ENCODE measurements at places on chromosomes 4 and X. TPM values are rescaled to one million over a fixed set of nuclear protein-coding genes. Genes with fewer than 3 reads are reported as not detected.

DNA sequence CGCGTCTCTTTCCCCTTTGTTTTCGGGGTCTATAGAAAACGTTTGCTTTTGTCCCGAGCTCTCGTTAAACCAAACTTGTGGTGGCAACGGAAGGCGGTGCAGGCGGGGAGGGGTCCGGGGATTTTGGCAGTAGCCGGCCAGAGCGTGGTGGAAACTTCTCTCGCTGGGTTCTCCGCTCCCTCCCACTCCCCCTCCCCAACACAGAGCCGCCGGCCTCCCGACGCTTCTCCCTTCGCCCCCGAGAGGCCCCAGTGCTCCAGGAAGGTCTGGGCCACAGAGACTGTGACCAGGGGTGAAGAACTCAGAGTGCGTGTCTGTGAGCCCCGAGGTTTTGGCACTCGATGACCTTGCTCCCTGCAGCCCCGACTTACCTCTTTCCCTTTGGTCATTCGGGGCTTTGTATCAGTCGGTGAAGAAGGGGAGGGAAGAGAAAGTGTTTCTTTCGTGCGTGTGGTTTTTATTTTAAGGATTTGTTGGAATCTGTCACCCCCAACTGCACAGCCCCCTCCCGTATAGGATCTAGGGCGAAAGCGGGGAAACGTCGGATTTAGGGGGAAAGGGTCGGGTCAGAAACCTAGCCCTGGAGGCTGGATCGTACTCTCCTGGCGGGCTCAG lies 9.0 kb upstream of the BCOR start:
- peaks cover 64% of the 10 kb centered on the region for H3K27me3 ChIP-seq
- H3K27ac ChIP-seq, result no peak overlapping the region
- no peaks in the 10 kb centered on the region for H3K36me3 ChIP-seq
- H3K4me3 ChIP-seq, result peak overlapping the region; percentile 73
- peaks cover 37% of the 10 kb centered on the region for H3K4me1 ChIP-seq

- no peak overlapping the region for H3K4me3 ChIP-seq
- peak; percentile 26 for DNase-seq
- no peaks in the 10 kb centered on the region for H3K4me1 ChIP-seq
- H3K27ac ChIP-seq, result no peak overlapping the region
These were observed 223.6 kb downstream of the RBMX2 start for GRCh38 chrX:130625386-130625785.

GRCh38 chr4:136838607-136839006 lies 693.7 kb downstream of the PCDH18 start:
- no peaks in the 10 kb centered on the region for H3K36me3 ChIP-seq
- H3K4me1 ChIP-seq, result no peaks in the 10 kb centered on the region
- DNase-seq, result no peak
- no peak overlapping the region for H3K4me3 ChIP-seq

GRCh38 chrX:2848871-2849301 lies 20.2 kb downstream of the GYG2 start:
- no peak for DNase-seq
- H3K4me3 ChIP-seq, result no peak overlapping the region
- no peaks in the 10 kb centered on the region for H3K27me3 ChIP-seq
- H3K36me3 ChIP-seq, result peaks cover 5% of the 10 kb centered on the region

- no peak overlapping the region for H3K4me3 ChIP-seq
- no peak for DNase-seq
These were observed 20.5 kb downstream of the ARSJ start for GRCh38 chr4:113958766-113959538.

- DNase-seq, result peak; percentile 2
- H3K4me3 ChIP-seq, result peak overlapping the region; percentile 86
- peak overlapping the region; percentile 96 for H3K27ac ChIP-seq
These were observed 541 bp downstream of the AIMP1 start for GRCh38 chr4:106316773-106317409.

GRCh38 chrX:131288738-131289511 lies at the start of gene IGSF1:
IGSF1 (minus strand) TSS chrX:131289306; CDS start chrX:131286674, 2,632 bp downstream.
- H3K4me3 ChIP-seq, result peak within 1 kb of the TSS; percentile 59
- peak; percentile 74 for DNase-seq
- no peaks in the 10 kb centered on the region for H3K36me3 ChIP-seq
- H3K4me1 ChIP-seq, result no peaks in the 10 kb centered on the region
- H3K27ac ChIP-seq, result no peak within 1 kb of the TSS

IL1RAPL1 gene
- total RNA-seq, result 10.7 TPM

SCFD2 gene
- 4.4 TPM for total RNA-seq

DNA sequence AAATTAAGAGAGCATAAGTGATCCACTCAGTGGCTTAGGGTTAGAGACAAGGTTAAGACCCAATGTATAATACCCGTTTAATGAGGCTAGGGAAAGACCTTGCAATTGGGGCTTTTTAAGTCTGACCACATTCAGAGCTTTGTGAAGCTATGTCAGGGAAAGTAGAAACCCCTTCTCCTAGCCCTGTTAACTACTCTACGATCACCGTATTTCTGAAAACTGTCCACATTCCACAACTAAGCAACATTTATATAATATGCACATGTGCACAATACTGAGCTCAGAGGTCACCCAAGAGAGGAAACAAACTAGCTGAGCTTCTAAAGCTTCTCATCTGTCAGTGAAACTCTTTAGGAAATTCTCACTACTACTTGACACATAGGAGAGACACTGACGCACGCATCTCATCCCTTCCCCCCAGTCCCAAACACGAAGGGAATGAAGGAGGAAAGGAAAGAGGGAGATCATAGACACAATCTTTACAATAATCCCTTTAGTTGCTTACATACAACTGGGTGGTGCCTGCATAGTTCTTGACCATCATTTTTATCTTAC lies 56.2 kb downstream of the METTL14 start:
- H3K27ac ChIP-seq, result no peak overlapping the region
- no peak for DNase-seq
- H3K36me3 ChIP-seq, result no peaks in the 10 kb centered on the region
- H3K4me3 ChIP-seq, result no peak overlapping the region
- H3K4me1 ChIP-seq, result no peaks in the 10 kb centered on the region
- H3K27me3 ChIP-seq, result no peaks in the 10 kb centered on the region

DNA sequence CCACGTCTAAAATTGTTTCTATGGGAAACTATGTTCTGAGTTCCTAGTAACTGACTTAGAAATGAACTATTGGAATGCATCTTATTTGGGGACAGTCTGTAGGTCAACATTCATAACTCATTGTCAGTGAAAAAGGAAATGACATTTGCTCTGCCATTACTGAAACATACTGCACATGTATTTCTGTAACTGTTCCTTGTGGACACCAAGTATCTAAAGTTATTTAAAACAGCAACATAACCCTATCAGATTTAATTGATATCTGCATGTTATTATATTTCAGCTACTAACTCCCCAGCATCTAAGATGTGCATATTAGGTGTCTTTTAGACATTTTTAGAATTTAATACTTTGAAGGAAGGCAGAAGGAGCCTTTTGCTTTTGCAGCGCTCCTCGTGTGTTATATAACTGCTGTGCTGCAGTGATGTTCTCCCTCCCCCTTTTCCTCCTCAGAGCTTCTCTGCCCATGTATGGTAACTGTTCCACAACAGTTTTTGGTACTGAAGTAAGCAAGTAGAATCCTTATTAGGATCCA lies 37.2 kb upstream of the TMEM131L start:
- no peaks in the 10 kb centered on the region for H3K36me3 ChIP-seq
- H3K4me1 ChIP-seq, result no peaks in the 10 kb centered on the region
- H3K27me3 ChIP-seq, result no peaks in the 10 kb centered on the region
- H3K27ac ChIP-seq, result no peak overlapping the region
- no peak for DNase-seq
- no peak overlapping the region for H3K4me3 ChIP-seq

YY2 gene
- total RNA-seq, result 0.56 TPM

- no peaks in the 10 kb centered on the region for H3K36me3 ChIP-seq
- H3K4me1 ChIP-seq, result peaks cover 10% of the 10 kb centered on the region
- H3K27ac ChIP-seq, result no peak overlapping the region
- DNase-seq, result no peak
These were observed 2.6 kb downstream of the CTBP1 start for GRCh38 chr4:1246111-1246881.

DNA sequence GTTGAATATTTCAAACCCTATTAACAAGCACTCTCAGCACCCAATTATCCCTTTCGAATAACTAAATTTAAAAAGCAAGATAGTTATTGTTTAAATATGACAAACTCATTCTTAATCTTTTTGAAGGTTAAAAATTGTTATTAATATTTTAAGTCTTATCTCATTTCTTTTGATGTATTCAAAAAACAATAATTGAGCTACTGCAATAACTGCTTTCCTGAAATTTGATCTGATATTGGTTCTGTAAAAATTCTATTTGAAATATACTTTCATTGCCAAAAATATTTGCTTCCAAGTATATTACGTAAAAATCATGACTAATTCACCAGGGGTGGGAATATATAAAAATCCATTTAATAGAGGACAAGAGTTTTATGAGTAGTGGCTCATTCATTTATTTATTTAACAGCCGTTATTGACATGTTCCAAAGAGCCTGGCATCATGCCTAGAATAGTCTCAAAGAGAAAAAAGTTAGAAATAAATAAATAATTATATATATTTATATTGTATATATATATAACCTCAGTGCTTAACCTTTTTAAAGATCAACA lies 34.4 kb downstream of the GLRA3 start:
- H3K27me3 ChIP-seq, result no peaks in the 10 kb centered on the region
- H3K36me3 ChIP-seq, result no peaks in the 10 kb centered on the region
- H3K4me1 ChIP-seq, result no peaks in the 10 kb centered on the region
- no peak overlapping the region for H3K4me3 ChIP-seq
- H3K27ac ChIP-seq, result no peak overlapping the region

DNA sequence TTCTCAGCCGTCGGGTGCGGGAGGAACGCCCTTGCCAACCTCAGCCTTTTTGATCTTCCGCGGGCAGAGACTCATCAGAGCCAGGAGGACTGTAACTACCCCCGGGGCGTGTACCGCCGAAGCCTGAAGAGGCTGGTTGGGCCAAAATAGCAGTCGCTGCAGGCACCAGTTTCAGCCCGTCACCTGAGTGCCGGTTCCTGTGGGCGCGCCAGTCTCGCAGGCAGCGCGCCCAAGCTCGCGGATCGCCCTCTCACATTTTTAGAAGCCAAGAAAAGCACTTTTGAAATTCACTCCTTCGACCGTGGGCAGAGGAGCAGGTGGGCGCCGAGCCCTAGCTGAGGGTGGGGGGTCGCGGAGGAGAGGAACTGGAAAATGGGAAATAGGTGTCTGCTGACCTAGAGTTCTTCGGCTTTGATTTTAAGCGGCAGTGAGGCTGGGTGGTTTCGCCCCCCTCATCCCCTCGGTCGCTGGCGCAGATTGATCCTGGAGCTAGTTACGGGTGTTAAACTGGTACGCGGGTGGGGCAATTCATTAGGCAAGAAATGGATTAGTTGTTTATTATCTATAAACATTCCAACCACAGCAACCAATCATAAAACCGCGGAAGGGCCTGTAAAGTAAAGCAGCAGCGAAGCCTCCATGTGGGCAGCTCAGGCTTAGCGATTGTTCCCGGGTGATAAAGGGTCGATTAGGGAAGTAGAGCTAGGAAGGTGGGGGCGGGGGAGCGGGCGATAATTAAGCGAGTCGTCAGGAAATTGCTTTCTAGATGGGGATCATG lies 69.2 kb downstream of the FBXO8 start:
- peak overlapping the region; percentile 42 for H3K4me3 ChIP-seq
- DNase-seq, result peak; percentile 82
- H3K27me3 ChIP-seq, result peaks cover 100% of the 10 kb centered on the region
- H3K4me1 ChIP-seq, result peaks cover 23% of the 10 kb centered on the region
- no peak overlapping the region for H3K27ac ChIP-seq
- no peaks in the 10 kb centered on the region for H3K36me3 ChIP-seq

ZNF630 gene
- 2.1 TPM for total RNA-seq

PRDM8 gene
- 0.03 TPM for total RNA-seq

DNA sequence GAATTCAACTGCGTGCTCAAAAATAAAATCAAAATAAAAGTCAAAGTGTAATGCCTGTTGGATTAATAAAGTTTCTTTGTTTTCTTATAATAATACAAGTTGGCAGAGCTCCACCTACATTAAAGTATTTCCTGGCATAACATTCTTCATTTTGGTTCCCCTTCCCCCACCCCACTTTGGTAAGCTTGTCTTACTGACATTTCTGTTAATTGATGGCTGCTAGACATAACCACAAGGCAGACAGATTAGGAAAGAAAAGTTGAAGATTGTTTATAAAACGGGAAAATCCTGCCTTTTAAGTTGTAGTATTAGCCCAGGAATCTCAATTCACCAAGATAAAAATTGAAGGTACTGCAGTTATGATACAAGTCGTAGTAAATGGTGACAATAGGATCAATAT lies 246.5 kb upstream of the RPS6KA3 start:
- no peak overlapping the region for H3K4me3 ChIP-seq
- H3K27me3 ChIP-seq, result no peaks in the 10 kb centered on the region
- H3K36me3 ChIP-seq, result no peaks in the 10 kb centered on the region
- DNase-seq, result no peak
- no peaks in the 10 kb centered on the region for H3K4me1 ChIP-seq

GRCh38 chr4:54173281-54173912 lies 55.7 kb upstream of the PDGFRA start:
- DNase-seq, result no peak
- no peaks in the 10 kb centered on the region for H3K4me1 ChIP-seq
- H3K36me3 ChIP-seq, result no peaks in the 10 kb centered on the region
- H3K4me3 ChIP-seq, result no peak overlapping the region
- no peak overlapping the region for H3K27ac ChIP-seq

SHROOM2 gene
- total RNA-seq, result 11.8 TPM

GRCh38 chrX:106566362-106566761 lies 45.4 kb upstream of the RADX start:
- no peaks in the 10 kb centered on the region for H3K36me3 ChIP-seq
- H3K27ac ChIP-seq, result no peak overlapping the region
